ENCODE measurements at places on chromosomes 6 and 20. TPM values are rescaled to one million over a fixed set of nuclear protein-coding genes. Genes with fewer than 3 reads are reported as not detected.
A peak's percentile ranks its signal among the peaks of the same experiment; 100 is the strongest.

The IP6K3 gene
- 1.9 TPM for total RNA-seq

The TRIM15 gene
- total RNA-seq = not detected

The FAM83D gene
- 0.61 TPM for total RNA-seq

The GATA5 gene
- total RNA-seq = not detected

The RPN2 gene
- 126 TPM for total RNA-seq

The TBX18 gene
- 0.59 TPM for total RNA-seq

The CST2 gene
- total RNA-seq = not detected

DNA sequence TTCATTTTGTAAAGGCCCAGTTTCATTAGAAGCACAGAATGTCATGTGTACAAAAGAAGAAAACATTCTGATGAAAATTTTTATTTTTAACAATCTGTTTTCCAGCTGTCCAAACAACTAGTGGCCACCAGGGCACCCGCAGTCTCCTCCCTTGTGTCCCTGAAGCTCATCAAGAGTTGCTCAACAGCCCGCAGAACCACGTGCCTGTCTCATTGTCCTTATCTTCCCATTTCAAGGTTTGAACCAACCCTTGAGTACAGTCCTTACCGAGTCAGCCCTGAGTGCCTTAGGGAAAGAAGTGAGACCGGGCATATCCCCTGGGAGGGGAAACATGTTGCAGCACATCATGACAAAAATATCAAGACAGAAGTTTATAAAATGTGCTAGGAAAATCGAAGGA lies 15.9 kb upstream of the ZNF133 start:
- no peak for DNase-seq

GRCh38 chr6:15871276-15871675 lies 208.4 kb upstream of the DTNBP1 start:
- no peak for DNase-seq

DNA sequence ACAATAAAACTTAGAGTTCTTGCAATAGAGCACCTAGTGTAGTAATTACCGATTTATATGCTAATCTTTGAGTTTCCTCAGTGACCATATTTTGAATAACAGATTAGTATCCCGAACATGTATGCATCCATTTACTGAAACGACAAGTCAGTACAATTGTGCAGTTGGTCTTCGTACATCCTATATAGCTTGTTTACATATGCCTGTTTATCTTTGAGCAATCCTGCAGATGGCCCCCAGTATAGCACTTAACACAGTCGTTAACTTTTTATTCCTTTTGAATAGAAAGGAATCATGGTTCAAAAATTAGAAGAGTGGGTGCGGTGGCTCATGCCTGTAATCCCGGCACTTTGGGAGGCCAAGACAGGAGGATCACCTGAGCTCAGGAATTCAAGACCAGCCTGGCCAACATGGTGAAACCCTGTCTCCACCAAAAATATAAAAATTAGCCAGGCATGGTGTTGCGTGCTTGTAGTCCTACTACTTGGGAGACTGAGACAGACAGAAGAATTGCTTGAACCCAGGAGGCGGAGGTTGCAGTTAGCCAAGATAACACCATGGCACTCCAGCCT lies 6.6 kb downstream of the SRSF6 start:
- no peak for DNase-seq

GRCh38 chr6:48141975-48142374 lies 31.0 kb upstream of the PTCHD4 start:
- no peak for DNase-seq

- DNase-seq = peak; percentile 95
Measured at GRCh38 chr6:31826793-31827285, 699 bp upstream of the HSPA1B start.

- no peak for DNase-seq
Measured at GRCh38 chr6:40352006-40352405, 235.2 kb downstream of the LRFN2 start.

- DNase-seq = no peak
Measured at GRCh38 chr20:19354950-19355349, 142.5 kb downstream of the SLC24A3 start.

DNA sequence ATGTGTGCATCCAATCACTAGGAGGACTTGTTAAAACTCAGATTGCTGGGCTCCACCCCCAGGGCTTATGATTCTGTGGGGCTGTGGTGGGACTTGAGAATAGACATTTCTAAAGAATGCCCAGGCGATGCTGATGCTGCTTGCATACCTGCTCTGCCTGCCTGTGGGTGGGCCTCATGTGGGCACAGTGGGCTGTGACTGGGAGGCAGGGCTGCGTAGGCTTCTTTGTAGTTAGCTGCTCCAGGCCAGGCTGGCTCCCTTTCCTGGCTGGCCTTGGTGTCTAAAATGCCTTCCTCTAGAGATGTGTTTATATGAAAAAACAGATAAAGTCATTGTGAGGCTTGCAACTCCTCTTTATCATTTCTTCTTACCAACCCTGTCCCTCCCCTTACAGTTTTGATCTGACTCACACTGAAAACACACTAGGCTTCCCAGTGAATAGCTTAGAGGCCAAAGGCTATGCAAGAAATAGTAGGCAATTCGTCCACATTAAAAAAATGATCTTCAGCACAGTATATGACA lies 495.5 kb upstream of the MAP3K7 start:
- no peak for DNase-seq

DNA sequence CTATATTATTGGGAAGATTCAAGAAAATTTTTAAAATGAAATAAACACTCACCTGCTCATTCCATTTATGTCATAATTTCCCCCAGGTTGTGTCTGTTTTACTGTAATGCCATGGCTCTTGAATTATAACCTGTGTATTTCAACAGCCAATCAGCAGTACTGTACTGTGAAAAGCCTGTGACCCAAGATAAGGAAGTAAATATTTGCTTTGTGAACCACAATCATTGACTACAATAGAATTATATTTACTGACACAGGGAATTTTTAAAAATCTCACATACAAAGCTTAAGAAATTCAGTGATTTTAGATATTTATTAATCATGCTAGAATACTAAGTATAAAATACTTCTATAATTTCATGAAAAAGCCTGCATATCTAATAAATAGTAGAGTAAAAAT lies 6.0 kb downstream of the RGS17 start:
- DNase-seq = no peak

- DNase-seq = no peak
Measured at GRCh38 chr6:105256619-105257018, 76.8 kb upstream of the POPDC3 start.

DNA sequence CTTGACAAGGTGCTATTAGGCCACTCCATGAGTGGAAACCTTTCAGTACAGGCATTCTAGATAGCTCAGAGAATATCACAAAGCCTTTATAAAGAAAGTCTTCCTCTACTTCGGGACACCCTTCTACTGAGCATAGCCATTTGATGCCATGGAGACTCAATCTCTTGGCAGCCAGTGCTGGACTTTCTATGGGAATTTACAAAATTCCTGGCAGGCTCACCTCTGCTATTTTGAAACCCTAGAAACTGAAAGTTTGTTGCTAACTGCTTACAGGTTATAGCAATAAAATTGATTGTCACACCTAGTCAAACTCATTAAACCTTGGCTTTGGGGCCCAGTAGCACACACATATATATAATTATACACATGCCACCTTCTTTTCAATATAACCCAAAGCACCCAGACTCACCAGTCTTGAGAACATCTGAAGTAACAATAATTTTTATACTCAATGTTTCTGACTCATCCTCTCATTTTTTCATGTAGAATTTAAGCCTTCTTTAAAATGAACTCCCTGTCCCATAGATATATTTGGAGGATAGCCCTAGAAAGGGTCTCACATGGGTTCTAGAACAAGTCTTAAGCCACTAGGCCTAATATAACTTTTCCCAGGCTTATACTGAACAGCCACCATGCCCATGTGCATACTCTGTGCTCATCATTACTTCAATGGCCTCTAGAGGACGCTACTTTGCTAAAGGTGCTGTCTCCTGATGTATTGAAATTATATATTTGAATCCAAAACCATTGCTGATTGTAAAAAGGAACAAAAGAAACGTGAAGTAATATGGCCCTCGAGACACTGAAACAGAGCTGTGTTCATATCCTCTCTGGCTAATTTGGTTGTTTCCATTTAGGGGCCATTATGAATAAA lies 368.1 kb upstream of the MARCKS start:
- no peak for DNase-seq

GRCh38 chr6:45746046-45746445 lies 269.6 kb downstream of the CLIC5 start:
- no peak for DNase-seq

GRCh38 chr20:38557174-38557573 lies 23.8 kb upstream of the ADIG start:
- DNase-seq = no peak

Data from uterus (tissue), 4 donors.